ENCODE measurements at places on chromosomes 7 and 10.

GRCh38 chr7:117338020-117338419, 15.2 kb upstream of the WNT2 start:
- DNase-seq = peak; percentile 26

DNA sequence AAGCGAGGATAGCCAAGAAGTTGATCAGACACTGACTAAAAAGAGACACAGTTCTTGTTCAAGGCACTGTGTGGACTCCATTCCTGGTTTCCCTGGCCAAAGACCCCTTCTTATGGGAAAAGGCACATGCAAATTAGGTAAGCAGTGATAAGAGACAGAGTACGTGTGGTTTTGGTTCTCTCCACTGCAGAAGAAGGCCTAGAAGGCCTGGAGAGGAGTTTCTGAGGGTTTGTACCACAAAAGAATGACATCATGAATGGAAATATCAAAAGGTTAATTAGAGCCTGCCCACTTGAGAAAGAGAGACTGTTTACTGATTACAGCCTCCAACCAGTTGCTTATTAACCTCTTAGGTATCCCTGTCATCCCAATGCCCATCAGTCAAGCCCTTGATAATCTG, 137.5 kb downstream of the ZNF365 start:
- no peak for DNase-seq

- no peak for DNase-seq
Observed at GRCh38 chr10:6455592-6455991, 124.5 kb downstream of the PRKCQ start.

GRCh38 chr7:134504660-134505164, 22.7 kb upstream of the AKR1B10 start:
- peak; percentile 40 for DNase-seq

DNA sequence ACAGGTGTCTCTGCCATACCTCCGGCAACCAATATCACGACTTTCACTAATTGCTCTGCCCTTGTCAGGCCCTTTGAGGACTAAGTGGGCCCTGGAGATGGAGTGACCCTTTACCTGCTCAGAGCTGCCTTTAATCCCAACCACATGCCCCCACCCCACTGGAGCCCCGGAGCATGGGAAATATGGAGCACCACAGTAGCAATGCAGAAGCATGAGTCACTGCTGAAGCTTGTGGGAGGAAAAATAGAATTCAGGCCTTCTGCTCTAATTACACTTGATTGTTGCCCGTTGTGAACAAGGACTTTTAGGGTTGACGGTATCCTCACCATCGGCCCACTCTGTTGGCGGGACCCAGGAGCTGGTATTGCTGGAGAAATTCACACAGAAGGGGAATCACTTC, 52.5 kb upstream of the FRMD4A start:
- DNase-seq = no peak

DNA sequence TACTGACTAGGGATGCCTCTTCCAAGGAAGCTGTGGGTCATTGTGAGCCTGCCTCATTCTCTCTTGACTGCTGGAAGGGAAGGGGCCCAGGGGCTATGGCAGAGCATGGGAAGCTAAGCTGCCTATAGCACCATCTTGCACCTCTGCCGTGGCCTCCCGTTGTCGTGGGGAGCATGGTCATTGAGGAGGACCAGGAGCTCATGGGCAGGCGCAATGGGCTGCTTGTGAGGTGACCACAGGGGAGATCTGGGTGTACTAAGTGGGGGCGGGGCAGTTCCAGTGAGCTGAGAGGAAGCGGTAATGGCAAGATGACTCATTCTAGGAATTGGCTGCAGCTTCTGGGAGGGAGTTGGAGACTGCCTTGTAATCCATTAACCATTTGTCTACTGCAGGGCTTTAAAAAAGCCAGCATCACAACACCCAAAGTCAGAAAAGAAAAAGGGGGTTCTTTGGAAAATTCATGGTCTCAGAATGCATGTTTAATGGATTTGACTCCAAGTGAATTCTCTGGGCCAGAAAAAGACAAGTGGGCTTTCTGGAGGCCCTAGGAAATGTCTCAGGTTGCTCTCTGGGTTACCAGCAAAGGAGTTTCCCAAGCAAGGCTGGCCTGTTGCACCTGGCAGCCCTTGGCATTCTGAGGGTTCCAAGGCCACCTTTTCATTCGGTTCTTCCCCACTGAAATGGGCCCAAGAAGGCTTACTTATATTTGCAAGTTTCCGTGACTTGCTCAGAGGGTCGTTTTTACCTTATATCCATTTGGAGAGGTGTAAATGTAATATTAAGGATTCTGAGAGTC, 3.6 kb downstream of the DUSP5 start:
- peak; percentile 95 for DNase-seq

DNA sequence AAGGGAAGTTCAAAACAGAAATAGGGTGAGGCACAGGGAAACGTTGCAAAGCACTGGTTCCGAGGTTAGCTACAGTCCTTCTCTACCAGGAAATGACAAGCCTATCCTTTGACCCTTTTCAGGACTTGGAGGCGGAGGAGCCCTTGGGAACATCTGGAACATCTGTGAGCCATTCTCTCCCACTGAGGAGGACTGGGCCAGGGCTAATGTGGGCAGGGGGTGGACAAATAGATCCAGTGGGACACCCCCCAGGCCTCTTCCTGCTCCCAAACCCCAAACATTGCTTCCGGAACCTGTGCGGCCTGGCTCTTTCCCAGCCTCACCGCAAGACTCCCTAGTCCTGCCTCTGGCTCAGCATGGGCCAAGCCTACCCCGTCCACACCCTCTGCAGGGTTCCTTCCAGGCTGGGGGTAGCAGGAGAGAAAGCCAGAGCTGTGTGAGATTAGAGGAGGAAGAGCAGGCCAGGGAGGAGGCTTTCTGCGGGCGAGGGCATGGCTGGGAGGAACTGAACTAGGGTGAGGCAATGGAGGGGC, 36.5 kb downstream of the GHRHR start:
- DNase-seq = no peak

- peak; percentile 0 for DNase-seq
Observed at GRCh38 chr10:120131183-120131582, 238.7 kb downstream of the SEC23IP start.

GRCh38 chr10:106571192-106571946, 593.1 kb downstream of the SORCS1 start:
- peak; percentile 75 for DNase-seq

DNA sequence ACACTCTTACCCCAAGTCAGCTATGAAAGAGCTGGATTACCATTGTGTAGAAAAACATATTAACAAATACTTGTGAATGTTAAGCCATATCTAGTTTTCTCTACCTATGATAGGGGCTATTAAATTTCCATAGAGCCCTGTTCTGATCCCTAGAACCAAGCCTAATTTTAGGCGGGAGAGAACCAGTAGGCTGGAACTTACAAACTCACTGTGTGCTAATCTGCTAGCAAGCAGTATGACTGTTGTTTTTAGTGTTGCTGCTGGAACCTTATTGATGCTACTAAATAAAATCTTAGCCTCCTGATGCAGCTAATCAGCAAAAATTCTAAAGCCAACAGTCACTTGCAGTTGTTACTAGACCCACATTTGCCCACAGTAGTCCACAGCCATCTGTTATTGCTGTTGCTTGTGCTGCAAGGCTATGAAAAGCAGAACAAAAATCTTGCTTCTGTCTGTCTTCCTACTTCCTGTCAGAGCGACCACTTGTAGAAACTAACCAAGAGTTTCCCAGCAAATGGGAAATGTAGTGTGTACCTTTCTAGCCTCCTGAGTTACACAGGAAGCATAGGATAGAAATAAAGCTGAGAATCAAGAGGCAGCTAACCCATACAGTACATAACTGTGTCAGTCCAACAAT, 368.4 kb downstream of the ARL4A start:
- DNase-seq = no peak

GRCh38 chr7:98970805-98971204, 92.5 kb downstream of the TRRAP start:
- no peak for DNase-seq

GRCh38 chr7:43823941-43824340, 45.4 kb downstream of the MRPS24 start:
- no peak for DNase-seq

DNA sequence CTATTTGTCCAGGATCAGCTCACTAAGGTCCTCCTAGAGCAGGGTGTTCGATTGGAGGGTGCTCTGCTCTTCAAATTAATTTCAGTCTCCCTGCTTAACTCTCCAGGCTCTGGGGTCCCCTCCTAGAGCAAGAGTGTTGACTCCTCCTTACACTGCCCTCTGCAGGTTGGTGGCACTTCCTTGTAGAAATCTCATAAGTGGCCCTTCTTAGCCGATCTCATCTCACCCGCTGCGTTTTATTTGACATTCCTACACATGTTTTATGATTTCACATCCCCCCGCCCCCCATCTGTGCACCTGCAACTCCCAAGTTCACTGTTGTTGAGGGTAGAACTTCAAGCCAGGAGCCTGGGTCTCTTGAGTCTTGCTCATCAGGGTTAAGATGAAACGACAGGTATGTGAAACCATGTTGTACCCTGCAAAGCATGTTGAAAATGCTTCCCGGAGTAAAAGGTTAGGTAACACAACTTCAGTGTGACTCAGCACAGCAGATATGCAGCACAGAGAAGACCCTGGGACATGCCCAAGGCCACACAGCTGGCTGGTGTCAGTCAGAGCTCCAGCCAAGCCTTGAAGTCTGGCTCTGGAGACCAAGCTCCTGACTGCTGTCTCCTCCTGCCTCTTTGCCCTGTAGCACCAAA, 171.2 kb downstream of the PRKAG2 start:
- peak; percentile 68 for DNase-seq

- DNase-seq = no peak
Observed at GRCh38 chr7:55154096-55154495, 135.3 kb downstream of the EGFR start.

DNA sequence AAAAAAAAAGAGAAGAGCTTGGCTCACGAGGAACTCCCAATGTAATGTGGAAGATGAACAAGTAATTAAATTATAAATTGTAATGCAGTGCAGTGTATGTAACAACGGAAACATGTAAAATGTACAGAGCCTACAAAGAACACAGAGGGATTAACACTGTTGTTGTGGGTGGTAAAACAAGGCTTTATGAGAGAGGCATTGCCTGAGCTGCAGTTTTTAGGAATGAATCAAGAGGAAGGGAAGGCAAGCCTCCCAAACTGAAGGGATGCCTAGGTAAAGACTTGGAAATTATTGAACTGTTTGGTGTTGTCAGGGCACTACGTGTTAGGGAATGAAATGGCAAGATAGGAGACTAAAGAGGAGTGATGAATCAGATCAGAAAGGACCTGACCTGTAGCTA, 213.7 kb downstream of the HTR7 start:
- peak; percentile 45 for DNase-seq

GRCh38 chr7:78993341-78993740, 460.1 kb downstream of the MAGI2 start:
- DNase-seq = no peak

GRCh38 chr10:87862679-87863052, 667 bp downstream of the KLLN start:
- DNase-seq = no peak

DNA sequence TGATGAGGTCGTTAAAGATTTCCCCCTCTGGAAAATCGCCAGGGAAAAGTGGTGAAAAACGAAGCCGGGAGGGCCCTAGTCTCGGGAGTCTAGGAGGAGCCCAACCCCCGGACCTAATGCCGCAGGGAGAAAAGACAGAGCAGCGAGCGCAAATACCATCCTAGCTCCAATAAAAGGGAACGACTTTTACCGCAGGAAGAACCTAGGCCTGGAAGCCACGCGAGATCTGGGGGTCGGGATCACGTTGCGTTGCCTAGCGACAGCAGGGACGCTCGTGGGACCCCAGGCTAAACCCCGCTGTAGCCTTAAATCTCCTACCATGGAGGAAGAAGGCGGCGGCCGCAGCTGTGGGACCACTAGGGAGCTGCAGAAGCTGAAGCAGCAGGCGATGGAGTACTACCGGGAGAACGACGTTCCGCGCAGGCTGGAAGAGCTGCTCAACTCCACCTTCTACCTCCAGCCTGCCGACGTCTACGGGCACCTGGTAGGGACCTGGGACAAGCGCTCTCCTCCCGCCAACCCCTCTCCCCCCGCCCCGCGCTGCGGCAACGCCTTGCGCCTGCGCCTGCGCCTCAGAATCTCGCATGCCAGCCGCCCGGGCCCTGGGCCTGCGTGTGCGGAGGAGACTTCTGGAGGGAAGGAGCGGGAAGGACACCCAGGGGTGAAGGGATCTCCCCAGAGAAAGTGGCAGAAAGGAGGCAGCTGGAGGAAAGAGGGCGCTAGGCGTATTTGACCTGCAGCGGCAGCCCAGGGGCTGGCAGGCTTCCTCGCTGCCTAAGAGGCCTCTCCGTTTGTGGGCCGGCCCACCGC, at the start of gene ENO4:
Gene ENO4, plus strand, starts transcription at position 252 of the 810 bp plus-strand sequence. Its CDS starts 68 bp downstream, at position 320.
- DNase-seq = peak; percentile 56

DNA sequence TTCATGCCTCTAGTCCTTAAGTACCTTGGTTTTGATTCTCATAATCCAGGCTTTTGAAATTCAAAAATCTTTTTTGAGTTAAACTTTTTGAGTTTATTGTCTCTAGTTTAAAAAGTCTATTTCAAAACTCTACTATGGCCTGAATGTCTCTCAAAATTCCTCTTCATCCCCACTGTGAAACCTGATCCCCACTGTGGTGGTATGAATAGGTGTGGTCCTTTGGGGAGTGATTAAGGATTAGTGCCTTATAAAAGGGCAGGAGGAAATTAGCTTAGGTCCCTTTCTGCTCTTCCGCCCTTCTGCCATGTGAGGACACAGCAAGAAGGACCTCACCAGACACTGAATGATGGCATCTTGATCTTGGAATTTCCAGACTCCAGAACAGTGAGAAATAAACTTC, 44.1 kb upstream of the JAZF1 start:
- no peak for DNase-seq

GRCh38 chr10:27558612-27559020, 54.5 kb downstream of the RAB18 start:
- DNase-seq = peak; percentile 68

DNA sequence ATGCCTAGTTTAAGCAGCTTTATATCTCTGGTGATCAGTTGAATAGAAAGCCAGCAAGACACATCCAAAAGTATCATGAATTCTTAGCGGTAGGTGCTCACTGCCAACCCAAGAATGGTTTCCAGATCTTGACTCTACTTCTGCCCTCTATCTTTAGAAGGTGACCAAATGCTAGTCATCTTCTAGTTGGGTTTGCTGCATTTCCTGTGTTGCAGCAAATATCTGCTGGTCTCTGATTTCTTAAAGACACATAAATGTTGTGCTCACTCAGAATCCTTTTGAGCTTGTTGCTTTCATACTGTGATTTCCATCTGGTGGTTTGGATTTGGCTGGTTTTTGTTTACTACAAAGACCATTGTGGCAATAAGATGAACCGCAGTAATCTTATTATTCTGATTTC, 2.2 kb downstream of the CDC123 start:
- DNase-seq = no peak

- no peak for DNase-seq
Observed at GRCh38 chr10:70343712-70344111, 38.7 kb downstream of the LRRC20 start.

- no peak for DNase-seq
Observed at GRCh38 chr10:34462056-34462455, 353.0 kb downstream of the PARD3 start.
